ENCODE measurements at places on chromosomes 7 and 10.

- no peak for DNase-seq
Measured at GRCh38 chr7:93316730-93317129, 84.6 kb downstream of the VPS50 start.

- DNase-seq = no peak
Measured at GRCh38 chr10:91381257-91381891, 28.8 kb upstream of the HECTD2 start.

DNA sequence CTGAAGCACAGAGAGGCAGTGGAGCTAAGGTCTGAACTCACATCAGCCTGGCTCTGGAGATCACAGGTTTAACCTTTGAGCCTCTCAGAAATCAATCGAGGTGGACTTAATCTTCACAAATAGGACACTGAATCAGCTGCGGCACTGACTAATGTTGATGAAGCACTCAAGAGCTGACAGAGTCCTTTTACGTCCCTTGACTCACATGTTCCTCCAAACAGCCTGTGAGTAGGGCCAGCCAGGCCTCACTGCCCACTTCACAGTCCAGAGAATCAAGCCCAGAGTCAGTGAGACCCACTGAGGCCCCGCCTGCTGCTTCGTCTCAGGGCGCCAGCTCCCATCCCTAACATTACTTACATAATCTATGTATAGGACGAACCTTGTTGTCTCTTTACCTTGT is 63.1 kb downstream of the TNS3 start:
- DNase-seq = no peak

DNA sequence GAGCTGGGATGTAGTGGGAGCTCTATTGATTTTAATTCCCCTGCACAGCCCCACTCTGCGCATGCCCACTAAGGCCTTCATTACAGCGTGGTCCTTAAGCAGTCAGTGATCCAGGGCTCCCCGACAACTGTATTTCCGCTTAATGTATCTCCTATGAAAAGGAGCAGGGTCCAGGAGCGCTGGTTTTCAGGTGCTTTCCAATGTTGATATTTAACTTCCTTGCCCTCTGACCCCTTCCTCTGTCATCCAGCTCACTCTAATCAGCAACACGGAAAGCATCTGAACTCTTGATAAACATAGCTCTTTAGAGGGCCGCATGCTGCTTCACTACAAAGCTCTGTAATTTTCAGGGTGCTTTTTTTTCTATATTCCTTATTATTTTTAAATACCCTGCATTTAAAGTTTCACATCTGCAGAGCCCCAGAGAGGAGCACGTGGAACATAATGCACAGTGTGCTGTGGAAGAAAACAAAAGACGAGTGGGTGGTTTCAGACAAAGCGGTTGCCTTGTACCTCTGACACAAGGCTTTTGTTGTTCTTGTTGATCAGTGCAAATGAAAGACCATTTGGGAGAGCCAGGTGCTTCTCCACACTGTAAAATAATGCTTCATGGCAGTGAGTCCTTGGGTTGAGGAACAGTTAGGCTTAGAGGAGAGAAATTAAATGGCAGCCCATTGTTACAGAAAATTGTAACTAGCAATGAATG is 465.9 kb upstream of the CELF2 start:
- no peak for DNase-seq

DNA sequence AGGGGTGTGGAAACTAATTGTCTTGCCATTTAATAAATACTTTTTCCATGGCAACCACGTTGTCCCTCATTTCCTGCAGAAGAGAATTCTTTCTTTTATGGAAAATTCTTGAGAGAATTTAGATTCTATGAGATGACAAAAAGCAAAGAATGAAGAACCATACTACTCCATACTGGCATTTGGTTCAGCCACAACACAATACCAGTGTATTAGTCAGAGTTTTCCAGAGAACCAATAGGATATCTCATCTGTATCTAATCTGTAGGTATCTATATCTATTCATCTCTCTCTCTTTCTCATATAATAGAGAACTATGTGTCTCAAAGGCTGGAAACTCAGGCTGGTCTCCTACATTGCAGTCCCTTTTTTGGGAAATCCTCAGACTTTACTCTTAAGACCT is 44.6 kb upstream of the NAMPT start:
- no peak for DNase-seq

GRCh38 chr7:137209151-137209817 is 134.2 kb downstream of the PTN start:
- no peak for DNase-seq

GRCh38 chr10:22479419-22479818 is 134.1 kb downstream of the SPAG6 start:
- no peak for DNase-seq

DNA sequence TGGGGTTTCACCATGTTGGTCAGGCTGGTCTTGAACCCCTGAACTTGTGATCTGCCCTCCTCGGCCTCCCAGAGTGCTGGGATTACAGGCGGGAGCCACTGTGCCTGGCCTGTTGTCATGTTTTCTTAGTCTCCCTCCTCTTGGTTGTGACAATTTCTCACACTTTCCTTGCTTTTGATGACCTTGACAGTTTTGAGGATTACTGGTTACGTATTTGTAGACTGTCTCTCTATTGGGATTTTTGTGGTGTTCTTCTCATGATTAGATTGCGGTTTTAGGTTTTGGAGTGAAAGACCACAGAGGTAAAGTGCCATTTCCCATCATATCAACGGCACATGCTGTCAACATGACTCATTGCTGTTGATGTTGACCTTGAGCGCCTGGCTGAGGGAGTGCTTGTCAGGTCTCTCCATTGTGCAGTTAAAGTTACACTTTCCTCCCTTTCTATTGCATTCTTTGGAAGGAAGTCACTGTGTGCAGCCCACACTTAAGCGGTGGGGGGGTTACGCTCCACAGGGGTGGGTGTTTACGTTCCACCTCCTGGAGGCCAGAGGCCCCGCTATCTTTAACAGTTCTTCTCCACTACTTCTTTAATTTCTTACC is 10.8 kb downstream of the NEURL1 start:
- DNase-seq = peak; percentile 43

All from stimulated activated CD4-positive, alpha-beta T cell treated with anti-CD3 and anti-CD28 coated beads, Interleukin-12 subunit alpha, Interleukin-12 subunit beta, amount 100 ng/mL, for 48 hours (primary cell).